ENCODE measurements at places on chromosomes 16 and 17.

DNA sequence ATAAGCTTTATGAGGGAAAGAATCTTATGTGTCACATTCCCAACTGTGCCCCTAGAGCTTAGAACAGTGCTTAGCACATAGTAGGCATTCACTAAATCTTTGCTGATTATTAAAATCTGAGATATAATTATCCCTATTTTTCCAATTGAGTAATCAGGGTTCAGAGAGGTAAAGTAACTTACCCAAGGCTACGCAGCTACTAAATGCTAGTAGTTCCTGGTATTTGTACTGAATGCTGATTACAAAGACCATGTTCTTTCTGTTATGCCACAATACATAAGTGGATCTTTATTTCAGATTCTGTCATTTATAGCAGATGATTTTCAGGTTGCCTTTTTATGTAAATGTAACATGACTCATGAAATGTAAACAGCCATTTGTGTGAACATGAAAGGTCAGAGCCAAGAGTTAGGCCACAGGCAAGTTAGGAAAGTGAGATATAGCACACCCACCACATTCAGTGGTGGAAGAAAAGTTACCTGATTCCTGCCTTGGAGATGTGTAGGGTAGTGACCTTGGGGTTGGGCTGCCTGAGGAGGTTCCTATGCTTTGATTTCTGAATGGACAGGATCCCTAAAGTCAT lies 77.2 kb downstream of the FTO start:
- no peak for DNase-seq

GRCh38 chr16:53054670-53055485 lies at the start of gene CHD9:
TSS of gene CHD9 (plus strand) at chr16:53054991. CDS start at chr16:53156090, 101,099 bp downstream.
- DNase-seq: peak; percentile 57

DNA sequence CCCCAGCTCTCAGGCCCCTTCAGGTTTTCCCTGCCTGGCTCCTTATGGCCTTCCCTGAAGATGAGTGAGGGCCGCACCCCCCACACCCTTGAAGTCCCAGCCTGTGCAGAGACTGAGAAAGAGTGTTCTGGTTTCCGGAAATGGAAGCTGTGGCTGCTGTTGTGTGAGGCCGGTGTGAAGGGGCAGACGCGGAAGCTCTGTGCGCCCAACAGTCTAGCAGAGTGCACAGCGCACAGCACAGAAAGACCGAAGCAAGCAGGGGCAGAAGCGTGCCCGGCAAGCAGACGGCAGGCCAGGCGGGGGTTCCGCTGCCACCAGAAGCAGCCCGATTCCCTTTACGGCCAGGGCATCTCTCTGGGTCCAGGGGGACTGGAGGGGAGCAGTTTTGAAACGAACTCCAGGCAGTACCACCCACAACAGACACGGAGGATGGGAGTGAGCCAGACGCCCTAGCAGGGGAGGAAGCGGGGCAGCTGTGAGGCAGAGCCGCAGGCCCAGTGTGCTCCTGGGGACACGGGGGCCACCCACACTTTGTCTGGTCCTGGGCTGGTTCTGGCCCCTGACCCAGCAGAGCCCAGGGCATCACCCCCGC lies 16.7 kb downstream of the TPSG1 start:
- DNase-seq: no peak

GRCh38 chr17:63930951-63931575 lies 1.1 kb downstream of the CD79B start:
- DNase-seq: peak; percentile 43

DNA sequence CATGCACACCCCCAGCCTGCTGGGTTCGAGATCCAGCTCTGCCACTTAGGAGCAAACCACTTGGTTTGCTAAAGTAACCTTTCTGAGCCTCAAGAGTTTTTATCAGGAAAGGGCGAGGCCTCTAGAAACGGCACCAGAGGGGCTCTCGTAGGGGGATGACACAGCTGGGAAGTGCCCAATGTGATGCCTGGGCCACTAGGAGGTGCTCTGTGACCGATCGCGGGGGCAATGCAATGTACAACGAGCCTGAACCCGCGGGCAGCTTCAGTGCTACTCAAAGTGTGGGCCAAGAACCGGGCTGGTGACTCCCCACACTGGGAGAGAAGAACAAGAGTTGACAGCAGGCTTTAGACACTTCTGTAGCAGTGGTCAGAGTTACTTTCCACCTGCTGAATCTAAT lies 9.4 kb downstream of the C16orf89 start:
- DNase-seq: peak; percentile 15

DNA sequence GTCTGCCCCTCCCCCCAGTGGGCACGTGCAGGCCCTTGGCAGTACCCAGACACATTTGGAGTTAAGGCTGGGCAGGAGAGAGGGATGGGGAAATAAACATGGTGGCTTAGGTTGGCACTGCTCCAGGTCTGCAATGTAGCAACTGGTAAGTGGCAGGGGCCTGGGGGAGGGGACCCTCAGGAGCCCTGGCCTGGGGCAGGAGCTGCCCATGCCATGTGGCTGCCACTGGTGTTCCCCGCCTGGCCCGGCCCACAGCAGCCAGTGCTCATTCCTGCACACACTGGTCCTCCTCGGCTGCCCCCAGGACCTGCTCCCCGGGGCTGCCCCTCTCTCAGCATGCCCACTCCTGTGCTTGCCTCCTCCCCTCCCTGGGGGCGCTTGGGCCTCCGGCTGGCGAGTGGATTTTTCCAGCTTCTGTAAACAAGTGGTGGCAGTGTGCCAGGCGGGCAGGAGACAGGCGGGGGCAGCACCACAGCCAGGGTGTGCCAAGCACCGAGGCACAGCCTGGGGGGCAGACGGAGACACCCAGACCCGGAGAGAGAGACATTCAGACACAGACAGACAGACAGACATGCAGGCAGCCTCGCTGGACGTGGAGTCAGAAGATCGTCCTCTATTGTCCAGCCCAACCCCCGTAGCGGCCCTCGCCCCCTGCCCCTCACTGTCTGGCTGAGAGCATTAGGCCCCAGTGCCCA lies 9.4 kb downstream of the THRA start:
- DNase-seq: no peak

DNA sequence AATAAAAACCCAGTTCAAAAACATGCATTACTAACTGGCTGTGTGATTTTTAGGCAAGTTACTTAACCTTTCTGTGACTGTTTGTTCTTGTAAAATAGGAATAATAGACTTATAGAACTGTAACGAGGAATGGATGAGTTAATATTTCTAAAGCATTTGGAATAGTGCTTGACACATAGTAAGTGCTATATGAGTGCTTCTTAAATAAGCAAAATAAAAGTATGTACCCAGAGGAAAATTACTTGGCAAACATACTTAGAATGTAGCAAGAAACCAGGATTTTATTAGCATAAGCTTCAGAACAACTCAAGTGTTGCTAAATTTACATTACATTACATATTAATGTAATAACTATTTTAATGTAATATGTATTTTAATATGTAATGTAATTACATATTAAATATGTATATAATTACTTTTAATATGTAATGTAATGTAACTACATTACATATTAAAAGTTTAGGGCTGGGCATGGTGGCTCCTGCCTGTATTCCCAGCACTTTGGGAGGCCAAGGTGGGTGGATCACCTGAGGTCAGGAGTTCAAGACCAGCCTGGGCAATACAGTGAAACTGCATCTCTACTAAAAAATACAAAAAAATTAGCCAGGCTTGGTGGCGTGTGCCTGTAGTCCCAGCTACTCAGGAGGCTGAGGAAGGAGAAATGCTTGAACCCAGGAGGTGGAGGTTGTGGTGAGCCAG lies 14.2 kb downstream of the NFAT5 start:
- no peak for DNase-seq

- no peak for DNase-seq
Observed at GRCh38 chr16:85394456-85395206, 218.5 kb upstream of the GSE1 start.

DNA sequence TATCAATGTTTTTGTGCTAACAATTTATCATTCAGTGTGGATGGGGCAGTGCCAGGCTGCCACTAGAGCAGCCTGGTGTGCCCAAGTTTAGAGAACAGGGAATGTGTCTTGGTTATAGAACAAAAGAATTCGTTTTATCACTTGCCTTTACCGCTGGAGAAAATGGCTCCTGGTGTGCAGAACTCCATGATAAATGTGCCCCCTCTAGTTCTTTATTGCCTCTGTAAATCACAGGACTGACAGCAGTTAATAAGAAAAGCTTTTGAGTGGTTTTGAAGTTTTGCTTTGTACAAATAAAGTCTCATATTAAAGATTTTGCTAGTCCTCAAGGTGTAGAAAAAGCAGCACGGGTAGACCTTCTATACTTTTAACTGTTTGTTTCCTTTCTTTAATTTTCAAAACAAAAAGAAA lies 28.2 kb upstream of the PSMD7 start:
- no peak for DNase-seq

DNA sequence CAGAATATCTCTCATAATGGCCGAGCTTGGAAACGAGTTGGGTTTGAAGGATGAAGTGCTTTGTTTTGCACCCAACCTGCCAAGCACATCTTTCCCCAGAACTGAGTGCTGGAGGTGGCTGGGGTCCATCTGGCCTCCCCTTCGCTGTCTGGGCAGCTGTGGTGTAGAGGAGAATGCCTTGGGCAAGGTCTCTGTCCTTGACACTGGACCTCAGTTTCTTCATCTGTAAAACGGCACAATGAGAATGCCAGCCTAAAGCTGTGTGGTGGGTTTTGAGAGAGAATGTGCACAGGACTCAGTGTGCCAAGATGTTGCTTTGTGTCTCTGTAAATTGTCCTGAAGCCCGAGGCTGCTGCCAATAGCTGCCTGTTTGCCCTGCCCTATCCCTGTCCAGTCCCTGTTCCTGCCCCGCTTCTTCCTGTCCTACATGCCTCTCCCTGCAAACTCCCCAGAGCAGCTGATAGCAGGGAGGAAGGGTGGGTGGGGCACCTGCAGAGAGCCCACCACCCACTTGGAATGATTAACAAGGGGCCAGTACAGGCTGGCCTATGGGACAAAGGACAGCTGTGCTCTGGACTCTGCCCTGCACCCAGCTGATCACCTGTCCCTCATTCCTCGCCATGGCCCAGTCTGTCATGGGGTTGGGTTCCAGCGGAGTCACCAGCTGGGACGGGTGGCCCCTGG lies 15.3 kb downstream of the LASP1 start:
- no peak for DNase-seq

DNA sequence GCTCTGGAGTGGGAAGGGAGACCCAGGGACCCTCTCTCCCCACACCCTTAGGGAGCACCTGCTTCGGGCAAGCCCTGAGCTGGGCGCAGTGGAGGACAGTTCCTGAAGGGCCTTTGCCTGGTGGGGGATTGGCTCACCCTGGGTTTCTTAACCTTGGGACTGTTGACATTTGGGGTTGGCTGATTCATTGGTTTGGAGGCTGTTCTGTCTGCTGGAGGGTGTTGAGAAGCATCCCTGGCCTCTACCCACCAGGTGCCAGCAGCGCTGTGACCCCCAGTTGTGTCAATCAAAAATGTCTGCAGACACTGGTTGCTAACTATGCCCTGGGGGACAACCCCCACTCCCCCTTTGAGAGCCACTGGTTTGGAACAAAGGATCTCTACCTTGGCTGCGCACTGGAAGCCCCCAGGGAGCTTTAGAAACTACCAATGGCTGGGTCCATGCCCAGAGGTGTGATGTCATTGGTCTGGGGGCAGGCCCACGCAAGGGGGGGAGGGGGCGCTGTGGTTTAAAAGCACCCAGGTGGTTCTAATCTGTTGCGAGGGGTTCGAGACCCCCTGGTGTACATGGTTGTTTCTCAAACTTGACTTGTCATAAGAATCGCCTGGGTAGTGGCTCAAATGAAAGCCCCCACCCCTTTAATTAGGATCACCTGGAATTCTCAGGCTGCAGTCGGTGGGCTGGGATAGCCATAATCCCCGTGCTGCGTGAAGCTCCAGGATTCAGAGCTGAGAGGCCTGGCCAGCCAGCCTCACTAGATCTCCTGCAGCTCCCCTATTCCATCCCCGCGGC lies 151.9 kb upstream of the GSE1 start:
- no peak for DNase-seq

DNA sequence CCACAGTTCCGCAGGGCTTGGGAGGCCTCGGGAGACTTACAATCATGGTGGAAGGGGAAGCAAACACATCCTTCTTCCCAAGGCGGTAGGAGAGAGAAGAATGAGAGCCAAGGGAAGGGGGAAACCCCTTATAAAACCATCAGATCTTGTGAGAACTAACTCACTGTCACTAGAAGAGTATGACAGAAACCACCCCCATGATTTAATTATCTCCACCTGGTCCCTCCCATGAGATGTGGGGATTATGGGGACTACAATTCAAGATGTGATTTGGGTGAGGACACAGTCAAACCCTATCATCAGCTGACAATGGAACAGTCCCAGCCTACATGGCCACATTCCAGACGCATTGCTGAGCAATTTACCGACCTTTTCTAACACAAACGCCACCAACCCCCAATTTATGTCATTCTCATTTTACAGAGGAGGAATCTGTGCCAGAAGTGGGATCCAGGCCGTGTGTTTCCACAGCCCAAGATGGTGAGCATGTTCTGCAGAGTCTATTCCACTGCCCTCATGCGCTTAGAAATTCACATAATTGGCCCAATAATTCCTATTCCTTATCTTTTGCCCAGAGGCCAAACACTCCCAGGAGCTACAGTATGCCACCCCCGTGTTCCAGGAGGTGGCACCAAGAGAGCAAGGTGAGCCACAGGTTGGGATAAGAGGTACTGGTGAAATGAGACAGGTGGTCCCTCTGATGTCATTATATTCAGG lies 17.3 kb downstream of the MILR1 start:
- DNase-seq: no peak

DNA sequence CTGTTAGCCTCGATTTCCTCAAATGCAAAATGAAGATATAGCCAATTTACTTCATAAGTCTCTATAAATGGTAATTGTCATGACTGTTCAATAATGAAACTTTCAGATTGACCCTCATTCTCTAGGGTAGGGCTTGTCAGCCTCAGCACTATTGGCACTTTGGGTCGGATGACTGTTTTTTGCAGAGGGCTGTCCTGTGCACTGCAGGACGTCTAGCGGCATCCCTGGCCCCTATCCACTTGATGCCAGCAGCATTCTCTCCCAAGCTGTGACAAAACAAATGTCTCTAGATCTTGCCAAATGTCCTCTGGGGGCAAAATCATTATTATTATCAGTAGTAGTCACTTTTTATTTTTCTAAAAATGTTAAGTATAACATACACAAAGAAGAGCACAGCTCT lies 24.6 kb downstream of the CDH11 start:
- DNase-seq: no peak

DNA sequence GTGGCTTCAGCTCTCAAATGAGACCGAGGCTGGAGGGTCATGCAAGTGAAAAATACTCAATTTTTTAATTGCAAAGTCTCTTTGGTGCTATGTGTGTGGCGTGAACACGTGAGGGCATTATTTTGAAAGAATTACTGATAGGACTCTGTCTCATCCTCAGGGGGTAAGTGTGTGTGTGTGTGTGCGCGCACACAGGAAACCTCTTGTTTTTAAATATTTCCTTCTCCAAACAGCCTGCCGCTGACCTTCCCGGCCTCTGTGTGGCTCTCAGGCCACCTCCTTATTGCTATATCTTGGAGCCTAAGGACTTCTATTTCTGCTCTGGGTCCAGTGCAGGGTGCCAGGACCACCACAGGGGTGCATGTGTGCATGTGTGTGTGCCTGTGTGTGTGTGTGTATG lies 99.7 kb downstream of the CMIP start:
- no peak for DNase-seq

GRCh38 chr17:14211801-14212200 lies 24.9 kb downstream of the CDRT15 start:
- peak; percentile 23 for DNase-seq

- DNase-seq: no peak
Observed at GRCh38 chr16:50496990-50497389, 51.2 kb upstream of the NKD1 start.
